ENCODE measurements at places on chromosomes 7 and 10.
A peak's percentile ranks its signal among the peaks of the same experiment; 100 is the strongest.

GRCh38 chr7:67618556-67619162 is 622.0 kb downstream of the TYW1 start:
- no peak for DNase-seq

GRCh38 chr7:148436571-148436970 is 154.0 kb upstream of the C7orf33 start:
- DNase-seq, result no peak

GRCh38 chr10:25725917-25726716 is 207.9 kb upstream of the MYO3A start:
- DNase-seq, result peak; percentile 32

GRCh38 chr7:47937065-47937687 is 11.1 kb downstream of the PKD1L1 start:
- DNase-seq, result no peak

- no peak for DNase-seq
Observed at GRCh38 chr10:115173915-115174443, 80.8 kb downstream of the ATRNL1 start.

- no peak for DNase-seq
Observed at GRCh38 chr10:73296946-73297345, 44.5 kb upstream of the MRPS16 start.

DNA sequence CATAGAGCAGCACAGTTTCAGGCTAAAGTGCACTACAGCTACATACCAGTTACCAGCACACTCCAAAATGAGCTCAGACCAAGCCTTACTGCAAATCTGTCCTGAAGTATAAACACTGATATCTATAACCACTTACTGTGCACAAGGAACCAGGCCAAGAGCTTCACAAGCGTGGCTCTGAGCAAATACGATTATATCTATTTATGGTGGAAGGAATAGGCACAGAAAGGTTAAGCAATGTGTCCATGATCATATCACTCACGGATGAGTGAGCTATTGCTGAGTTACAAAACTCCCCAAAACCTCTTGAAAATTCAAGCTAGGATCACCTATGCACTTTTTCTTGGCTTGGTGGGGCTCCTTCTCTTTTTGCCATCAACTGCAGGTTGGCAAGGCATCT is 84.9 kb downstream of the GPAM start:
- DNase-seq, result no peak

- peak; percentile 9 for DNase-seq
Observed at GRCh38 chr10:42781893-42782445, 626 bp upstream of the BMS1 start.

DNA sequence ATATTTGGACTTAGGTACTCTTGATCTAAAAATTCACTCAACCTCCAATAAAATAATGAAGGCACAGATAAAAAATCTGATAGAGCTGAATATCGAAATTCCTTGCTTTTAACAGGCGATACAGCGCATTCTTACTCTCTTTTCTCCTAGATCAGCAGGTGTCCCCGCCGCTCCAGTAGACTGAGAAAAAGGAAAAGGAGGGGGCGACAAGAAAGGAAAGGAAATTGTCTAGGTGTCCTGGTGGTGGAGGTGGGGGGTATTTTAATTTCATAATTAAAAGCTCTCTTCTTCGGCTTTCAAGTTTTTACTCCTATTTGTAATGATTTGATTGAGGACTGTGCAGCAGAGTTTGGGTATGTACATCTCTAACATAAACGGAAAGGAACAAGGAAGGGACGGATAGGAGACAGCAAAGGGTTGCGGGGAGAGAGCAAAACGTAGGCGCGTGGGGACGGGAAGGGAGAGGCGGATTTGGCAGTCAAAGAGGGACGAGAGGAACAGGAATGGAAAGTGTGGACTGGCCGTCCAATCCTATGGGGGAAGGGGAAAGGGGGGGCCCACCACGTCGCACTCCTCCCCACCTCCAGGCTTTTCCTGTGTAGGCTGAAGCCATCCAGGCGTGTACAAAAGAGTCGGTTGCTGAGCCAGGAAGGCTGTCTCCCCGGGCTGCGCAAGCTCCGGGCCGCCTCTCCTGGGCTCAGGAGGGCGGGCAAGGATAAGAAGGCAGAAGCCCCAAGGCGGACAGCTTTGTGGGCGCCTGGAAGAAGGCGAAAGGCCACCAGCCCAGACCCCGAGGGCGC is 875 bp upstream of the HECTD2 start:
- peak; percentile 85 for DNase-seq

DNA sequence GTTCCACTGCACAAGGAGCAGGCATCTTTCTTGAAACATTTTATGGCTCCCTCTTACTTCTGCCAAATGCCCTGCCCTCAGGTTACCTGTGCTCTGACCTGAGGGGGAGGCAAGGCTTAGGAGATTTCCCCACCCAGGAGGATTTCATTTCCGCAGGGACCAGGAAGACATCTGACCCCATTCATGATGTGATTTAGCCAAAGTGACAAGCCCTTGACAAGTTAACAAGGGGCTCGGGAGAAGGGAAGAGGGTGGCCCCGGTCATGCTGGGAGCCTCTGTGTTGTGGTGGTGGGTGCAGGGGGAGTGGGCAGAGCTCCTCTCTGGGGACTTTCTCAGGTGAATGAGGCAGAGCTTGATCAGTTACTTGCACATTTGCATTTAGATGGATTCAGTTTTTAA is 18.9 kb downstream of the GIMAP5 start:
- no peak for DNase-seq

GRCh38 chr10:32148864-32149251 is 92.6 kb upstream of the KIF5B start:
- no peak for DNase-seq

- DNase-seq, result no peak
Observed at GRCh38 chr7:30815388-30815854, 44.2 kb downstream of the MINDY4 start.

GRCh38 chr10:80173466-80173865 is 31.9 kb downstream of the ANXA11 start:
- DNase-seq, result no peak

GRCh38 chr10:60731134-60731885 is 47.0 kb upstream of the CDK1 start:
- DNase-seq, result no peak

DNA sequence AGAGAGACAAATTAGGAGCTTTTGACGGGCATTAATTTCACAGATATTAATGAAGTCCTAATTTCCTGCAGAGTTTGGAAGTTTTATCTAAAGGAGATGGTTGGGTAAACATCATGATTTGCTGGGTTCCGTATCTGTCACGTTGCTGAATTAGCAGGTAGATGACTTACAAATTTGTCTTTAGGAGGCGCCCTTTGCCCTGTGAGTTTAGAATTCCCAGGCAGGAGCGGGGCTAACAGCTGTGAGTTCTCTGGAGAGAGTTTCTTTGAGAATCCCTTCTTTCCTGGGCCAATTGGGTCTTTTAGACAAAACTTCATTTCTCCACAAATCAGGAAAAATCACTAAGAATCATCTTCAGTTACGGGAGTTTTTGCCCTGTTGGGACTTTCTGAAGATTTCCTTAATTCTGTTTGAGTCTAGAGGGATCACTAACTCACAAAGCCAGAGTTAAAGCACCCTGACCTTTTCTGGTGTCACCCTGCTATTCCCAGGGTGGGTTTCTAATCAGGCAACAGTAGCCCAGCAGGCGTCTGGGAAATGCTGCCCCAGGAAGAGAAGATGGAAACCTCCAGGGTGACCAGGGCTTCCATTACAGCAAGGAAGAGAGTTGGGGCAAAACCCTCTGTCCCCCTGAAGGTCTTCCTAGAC is 63.7 kb downstream of the PRKCQ start:
- no peak for DNase-seq

GRCh38 chr7:158267742-158268435 is 319.7 kb downstream of the PTPRN2 start:
- DNase-seq, result no peak

- no peak for DNase-seq
Observed at GRCh38 chr10:71028066-71028465, 139.7 kb upstream of the PCBD1 start.

- DNase-seq, result peak; percentile 54
Observed at GRCh38 chr10:58299580-58299979, 30.6 kb downstream of the CISD1 start.

GRCh38 chr7:39946693-39947092 is 3.4 kb upstream of the CDK13 start:
- no peak for DNase-seq

- DNase-seq, result peak; percentile 97
Observed at GRCh38 chr10:60820093-60820754, 41.9 kb downstream of the CDK1 start.

DNA sequence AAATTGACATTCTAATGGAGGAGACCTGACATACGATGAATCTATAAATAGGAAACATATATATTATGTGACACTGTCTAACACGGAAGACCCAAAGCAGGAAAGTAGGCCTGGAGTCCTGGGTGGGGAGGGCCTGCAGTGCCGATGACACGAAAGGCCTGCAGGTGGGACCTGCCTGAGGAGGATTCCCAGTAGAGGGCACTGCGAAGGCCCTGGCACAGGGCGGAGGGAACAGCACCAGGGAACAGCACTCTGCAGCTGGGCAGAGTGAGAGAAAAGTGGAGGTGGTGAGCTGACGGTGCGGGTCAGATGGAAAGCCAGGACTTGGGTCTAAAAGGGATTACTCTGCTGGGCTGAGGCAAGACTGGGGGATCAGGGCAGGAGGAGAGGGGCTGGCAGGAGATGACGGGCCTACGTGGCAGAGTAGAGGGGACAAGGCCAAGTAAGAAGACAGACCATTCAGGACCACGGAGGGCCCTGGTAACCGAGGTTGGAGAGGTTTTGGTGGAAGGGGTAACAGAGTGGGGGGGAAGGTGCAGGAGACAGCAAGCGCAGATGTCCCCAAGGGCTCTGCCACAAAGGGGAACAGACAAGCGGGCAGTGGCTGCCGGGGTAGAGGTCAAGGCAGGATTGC is 8.1 kb downstream of the ZNF746 start:
- DNase-seq, result no peak

DNA sequence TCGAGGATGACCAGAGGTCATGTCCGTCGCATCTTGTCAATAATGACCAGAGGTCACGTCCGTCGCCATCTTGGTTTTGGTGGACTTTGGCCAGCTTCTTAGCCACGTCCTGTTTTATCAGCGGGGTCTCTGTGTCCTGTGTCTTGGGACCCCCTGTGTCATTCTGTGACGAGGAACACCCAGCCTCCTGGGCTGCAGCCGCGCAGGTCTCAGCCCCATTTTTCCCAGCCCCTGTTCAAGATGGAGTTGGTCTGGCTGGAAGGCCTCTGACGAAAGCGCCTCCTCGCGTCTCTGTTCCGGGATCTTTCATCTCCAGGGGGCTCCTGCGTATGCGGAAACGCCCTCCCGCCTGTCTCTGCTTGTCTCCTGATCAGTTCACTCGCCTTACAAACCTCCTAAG is 134.2 kb downstream of the ELFN1 start:
- DNase-seq, result no peak
